ENCODE measurements at places on chromosomes 4 and X.

- DNase-seq: no peak
Measured at GRCh38 chr4:36439556-36439955, 158.1 kb downstream of the DTHD1 start.

- DNase-seq: no peak
Measured at GRCh38 chr4:71231129-71232055, 107.4 kb upstream of the SLC4A4 start.

DNA sequence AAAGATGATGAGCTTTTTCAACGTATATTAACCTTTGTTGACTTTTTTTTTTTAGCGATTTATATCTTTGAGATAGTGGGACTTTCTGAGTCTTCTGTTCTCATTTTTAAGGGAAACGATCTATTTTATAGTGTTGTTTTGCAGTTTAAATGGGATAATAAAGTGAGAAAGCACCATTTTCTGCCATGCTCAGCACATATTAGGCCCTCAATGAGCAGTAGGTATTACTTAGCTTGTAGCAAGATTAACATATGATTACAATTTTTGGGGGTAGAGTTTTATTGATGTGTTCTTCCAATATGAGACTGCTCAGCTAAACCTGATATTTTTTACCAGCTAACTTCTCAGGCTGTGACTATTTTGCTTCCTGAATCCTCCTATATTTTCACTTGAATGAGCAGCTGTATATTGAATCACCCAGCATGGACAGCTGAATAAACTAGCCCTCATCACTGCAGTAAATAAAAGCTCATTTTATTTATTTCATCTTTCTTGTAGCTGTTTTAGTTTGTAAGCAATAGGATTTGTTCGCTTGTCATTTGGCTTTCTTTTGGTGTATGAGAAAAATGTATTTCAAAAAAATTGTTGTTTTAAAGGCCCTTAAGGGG is 43.7 kb downstream of the UGT8 start:
- DNase-seq: no peak

- no peak for DNase-seq
Measured at GRCh38 chr4:186981161-186981560, 257.5 kb upstream of the FAT1 start.

- no peak for DNase-seq
Measured at GRCh38 chr4:6199422-6199921, 877 bp downstream of the JAKMIP1 start.

GRCh38 chr4:2995546-2996265 is 32.3 kb downstream of the GRK4 start:
- no peak for DNase-seq

DNA sequence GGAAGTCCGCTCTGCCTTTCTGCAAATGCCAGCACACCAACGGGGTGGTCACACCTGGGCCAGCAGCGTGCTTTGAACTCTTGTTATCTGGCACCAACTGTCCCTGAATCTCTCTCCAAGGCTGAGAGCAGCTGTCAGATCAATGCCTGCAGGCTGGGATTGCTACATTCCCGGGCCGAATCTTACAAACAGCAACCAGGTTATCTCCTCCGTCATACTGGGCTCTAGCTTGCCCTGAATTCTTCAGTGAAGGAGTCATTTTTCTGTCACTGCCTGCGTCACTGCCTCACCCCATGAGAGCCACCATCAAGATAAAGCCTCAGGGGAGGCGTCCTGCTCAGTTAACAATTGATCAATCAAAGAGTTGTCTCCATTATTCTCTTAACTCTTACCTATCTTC is 329.4 kb upstream of the PPARGC1A start:
- DNase-seq: no peak

DNA sequence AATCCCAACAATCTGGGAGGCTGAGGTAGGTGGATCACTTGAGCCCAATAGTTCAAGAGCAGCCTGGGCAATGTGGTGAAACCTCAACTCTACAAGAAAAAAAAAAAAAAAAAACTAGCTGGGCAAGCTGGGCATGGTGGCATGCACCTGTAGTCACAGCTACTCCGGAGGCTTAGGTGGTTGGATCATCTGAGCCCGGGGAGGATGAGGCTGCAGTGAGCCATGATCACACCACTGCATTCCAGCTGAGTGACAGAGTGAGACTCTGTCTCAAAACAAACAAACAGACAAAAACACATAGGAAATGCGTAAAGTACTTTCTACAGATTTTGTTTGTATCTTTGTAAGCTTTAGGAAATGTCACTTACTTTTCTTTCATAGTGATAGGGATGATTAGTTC is 307.2 kb upstream of the NR3C2 start:
- DNase-seq: no peak

GRCh38 chrX:129663171-129663570 is 8.4 kb upstream of the APLN start:
- DNase-seq: no peak

- no peak for DNase-seq
Measured at GRCh38 chr4:98638661-98639060, 19.8 kb downstream of the TSPAN5 start.

- DNase-seq: no peak
Measured at GRCh38 chr4:95546866-95547714, 1.7 kb downstream of the UNC5C start.

DNA sequence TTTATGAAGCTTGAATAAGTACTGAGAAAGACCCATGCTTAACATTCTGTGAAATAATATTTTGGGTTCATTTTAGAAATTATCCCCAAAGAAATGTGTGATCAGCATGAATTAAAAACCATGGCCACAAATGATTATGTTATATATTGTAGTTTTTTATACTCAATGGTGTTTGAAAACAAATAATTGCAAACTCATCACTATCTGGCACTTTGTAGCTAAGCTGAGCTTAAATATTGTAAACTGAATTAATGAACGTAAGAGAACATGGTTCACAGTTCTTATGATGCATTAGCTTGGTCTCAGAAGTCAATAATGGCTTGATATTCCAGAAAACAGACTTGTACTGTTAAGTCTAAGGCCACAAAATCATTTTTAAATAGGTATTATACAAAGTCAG is 24.6 kb upstream of the ASB5 start:
- no peak for DNase-seq

DNA sequence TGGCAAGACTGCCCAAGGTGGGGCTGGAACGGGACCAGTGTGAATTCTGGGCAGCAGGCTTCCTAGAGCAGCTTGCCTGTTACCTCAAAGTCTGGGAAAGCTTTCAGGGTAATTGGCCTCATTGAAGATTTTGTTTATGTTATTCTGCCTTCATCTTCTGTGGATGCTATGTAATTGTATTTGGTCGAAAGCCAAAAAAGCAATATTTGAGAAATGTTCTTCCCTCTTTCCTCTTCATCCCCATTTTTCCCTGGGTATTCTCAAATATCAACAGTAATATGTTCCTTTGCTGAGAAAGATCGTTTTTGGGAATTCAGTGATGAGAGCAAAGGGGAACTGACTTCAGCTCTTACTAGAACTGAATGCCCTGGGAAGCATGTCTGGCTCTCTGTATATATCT is 12.9 kb downstream of the TMEM131L start:
- no peak for DNase-seq

Measured in cortex of kidney (tissue), 1 donor.